ENCODE measurements at places on chromosomes 3 and 15. TPM values are rescaled to one million over a fixed set of nuclear protein-coding genes. Genes with fewer than 3 reads are reported as not detected.

DNA sequence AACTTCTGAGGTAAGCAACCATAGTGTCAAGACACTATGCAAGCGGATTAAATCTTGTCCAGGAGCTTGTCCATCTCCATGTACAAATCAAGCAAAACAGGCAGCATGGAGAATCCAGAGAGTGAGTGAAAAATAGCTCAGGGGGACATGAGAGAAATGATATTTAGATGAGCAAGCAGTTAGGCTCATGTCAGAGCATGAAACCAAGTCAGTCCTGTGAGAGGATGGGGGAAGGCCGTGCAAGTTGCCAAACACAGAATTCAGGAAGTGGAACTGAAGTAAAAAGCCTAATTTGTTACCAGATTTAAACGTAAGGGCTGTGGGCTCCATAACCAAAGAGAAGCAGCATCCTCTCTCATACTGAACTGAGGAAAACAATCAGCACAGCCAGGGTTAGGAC is 995.9 kb downstream of the MCTP2 start:
- no peaks in the 10 kb centered on the region for H3K4me1 ChIP-seq
- no peak overlapping the region for H3K27ac ChIP-seq
- no peak for DNase-seq
- H3K36me3 ChIP-seq: no peaks in the 10 kb centered on the region
- no peaks in the 10 kb centered on the region for H3K27me3 ChIP-seq

ACOX2 gene
- total RNA-seq: not detected

GRAMD2A gene
- total RNA-seq: 0.21 TPM

P4HTM gene
- total RNA-seq: 34.5 TPM

All from activated T-helper 1 cell treated with anti-CD3 and anti-CD28 coated beads, Interleukin-12 subunit alpha, Interleukin-12 subunit beta, Interleukin-2, Interleukin-4 antibody, amounts not matched to agents 30 ng/mL and 10 ng/mL and 1 ng/mL, durations not matched to agents 14 hours and 24 hours and 36 hours (primary cell).